Activated naive CD4-positive, alpha-beta T cell treated with anti-CD3 and anti-CD28 coated beads for 36 hours (primary cell): ENCODE measurements at places on chromosomes 16 and 17.

- peaks cover 13% of the 10 kb centered on the region for H3K4me1 ChIP-seq
- H3K27me3 ChIP-seq, result no peaks in the 10 kb centered on the region
- H3K36me3 ChIP-seq, result no peaks in the 10 kb centered on the region
- no peak overlapping the region for H3K4me3 ChIP-seq
These were observed 4.4 kb upstream of the RNF43 start for GRCh38 chr17:58421711-58422110.

DNA sequence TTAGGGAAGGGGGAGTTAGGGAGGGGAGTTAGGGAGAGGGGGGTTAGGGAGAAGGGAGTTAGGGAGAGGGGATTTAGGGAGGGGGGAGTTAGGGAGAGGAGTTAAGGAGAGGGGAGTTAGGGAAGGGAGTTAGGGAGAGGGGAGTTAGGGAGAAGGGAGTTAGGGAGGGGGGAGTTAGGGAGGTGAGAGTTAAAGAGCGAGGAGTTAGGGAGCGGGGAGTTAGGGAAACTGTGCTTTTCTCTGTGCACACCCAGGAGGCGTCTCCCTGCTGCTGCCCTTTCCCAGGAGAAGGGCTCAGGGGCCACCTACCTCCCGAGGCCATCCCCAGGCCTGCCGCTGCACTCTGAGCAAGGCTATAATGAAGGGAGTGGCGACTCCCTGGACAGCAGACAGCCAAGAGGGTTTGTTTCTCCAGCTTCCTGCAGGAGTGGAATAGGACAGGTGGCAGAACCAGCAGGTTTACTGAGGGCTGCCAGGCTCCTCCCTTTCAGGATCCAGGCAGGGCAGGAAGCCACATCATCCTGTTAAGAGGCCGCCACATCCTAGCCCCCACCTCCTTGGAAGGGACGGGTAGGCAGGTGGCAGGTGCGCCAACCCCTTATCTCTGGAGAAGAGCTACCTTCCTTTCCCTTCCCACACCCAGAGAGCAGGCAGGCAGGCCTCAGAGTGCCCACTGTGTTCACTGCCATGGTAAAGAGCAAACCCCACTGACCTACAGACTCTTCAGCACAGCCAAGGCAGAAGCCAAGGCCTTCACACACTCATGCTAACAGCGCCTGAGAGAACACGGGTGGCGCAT, 4.3 kb downstream of the CANT1 start:
- H3K36me3 ChIP-seq, result peaks cover 6% of the 10 kb centered on the region
- peak; percentile 43 for DNase-seq
- H3K27me3 ChIP-seq, result no peaks in the 10 kb centered on the region
- H3K4me3 ChIP-seq, result no peak overlapping the region

DNA sequence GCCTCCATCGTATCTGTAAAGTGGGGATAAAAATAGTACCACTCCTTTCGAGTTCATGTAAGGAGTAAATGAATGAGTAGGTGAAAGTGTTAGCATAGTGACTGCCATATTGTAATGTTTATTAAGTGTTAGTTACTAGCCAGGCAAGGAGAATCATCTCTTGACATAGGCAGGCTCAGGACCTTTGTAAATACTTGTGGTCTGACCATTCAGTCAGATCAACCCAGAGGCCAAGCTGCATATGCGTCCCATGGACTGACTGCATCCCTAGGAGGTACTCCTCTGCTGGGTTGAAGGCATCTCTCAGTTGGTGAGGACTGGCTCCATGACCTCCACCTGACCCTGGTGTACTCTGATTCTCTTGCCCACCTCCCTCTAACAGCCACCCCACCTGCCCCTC, 40.5 kb upstream of the CDRT4 start:
- no peak for DNase-seq
- no peak overlapping the region for H3K27ac ChIP-seq
- H3K4me1 ChIP-seq, result peaks cover 4% of the 10 kb centered on the region
- H3K4me3 ChIP-seq, result no peak overlapping the region
- H3K36me3 ChIP-seq, result peaks cover 1% of the 10 kb centered on the region
- no peaks in the 10 kb centered on the region for H3K27me3 ChIP-seq

DNA sequence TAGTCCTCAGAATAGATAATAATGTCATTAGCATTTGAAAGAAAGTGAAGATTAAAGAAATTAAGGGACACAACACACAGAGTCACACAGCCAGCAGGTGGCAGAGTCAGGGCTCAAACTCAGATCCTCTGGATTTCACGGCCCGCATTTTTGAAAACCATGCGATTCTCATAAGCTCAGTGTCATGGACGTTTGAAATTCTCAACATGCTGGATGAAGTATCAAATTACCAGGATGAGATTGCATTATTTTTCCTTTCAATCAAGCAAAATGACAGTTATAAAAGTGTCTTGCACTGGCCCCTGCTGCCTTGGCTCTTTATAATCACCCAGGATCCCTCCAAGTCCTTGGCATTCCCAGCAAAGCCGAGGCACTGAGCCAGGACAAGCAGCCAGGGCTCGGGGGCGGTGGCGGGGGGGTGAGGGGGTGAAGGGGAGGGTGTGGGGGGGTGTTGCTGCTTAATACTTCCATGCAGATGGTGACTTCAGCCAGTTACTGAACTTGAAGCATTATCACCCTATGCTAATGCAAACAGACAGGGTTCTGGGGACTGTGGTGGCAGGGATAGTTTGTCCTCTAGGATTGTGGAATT, 6.6 kb upstream of the BMERB1 start:
- H3K27ac ChIP-seq, result no peak overlapping the region
- no peaks in the 10 kb centered on the region for H3K27me3 ChIP-seq
- H3K4me1 ChIP-seq, result peaks cover 3% of the 10 kb centered on the region
- H3K4me3 ChIP-seq, result no peak overlapping the region
- DNase-seq, result peak; percentile 77
- H3K36me3 ChIP-seq, result no peaks in the 10 kb centered on the region

GRCh38 chr16:85507342-85507741, 105.8 kb upstream of the GSE1 start:
- H3K27me3 ChIP-seq, result no peaks in the 10 kb centered on the region
- H3K4me3 ChIP-seq, result no peak overlapping the region
- H3K4me1 ChIP-seq, result no peaks in the 10 kb centered on the region
- no peak for DNase-seq

DNA sequence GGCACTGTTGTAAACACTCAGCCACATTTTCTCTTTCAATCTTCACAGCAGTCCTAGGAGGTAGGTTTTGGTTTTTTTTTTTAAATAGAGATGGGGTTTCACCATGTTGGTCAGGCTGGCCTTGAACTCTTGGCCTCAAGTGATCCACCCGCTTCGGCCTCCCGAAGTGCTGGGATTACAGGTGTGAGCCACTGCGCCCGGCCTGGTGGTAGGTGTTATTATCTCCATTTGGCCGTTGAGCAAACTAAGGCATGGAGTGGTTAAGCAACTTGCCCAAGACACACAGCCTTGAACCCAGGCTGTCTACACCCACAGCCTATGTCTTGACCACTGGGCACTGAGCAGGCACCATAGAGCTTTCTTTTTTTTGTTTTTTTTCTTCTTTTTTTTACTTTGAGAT, 8.6 kb downstream of the SGCA start:
- no peak overlapping the region for H3K27ac ChIP-seq
- H3K4me3 ChIP-seq, result no peak overlapping the region
- no peaks in the 10 kb centered on the region for H3K36me3 ChIP-seq
- H3K27me3 ChIP-seq, result no peaks in the 10 kb centered on the region
- no peak for DNase-seq

GRCh38 chr17:71933306-71933705, 187.5 kb upstream of the SOX9 start:
- no peaks in the 10 kb centered on the region for H3K36me3 ChIP-seq
- no peaks in the 10 kb centered on the region for H3K4me1 ChIP-seq
- no peak for DNase-seq

GRCh38 chr16:27818246-27818645, 245.3 kb downstream of the GSG1L start:
- H3K4me1 ChIP-seq, result no peaks in the 10 kb centered on the region
- no peak for DNase-seq
- H3K36me3 ChIP-seq, result no peaks in the 10 kb centered on the region
- H3K27me3 ChIP-seq, result no peaks in the 10 kb centered on the region
- no peak overlapping the region for H3K4me3 ChIP-seq
- H3K27ac ChIP-seq, result no peak overlapping the region
